NT2/D1 (cell line): ENCODE measurements at places on chromosomes 4 and X.

- no peak for DNase-seq
Observed at GRCh38 chr4:7158081-7158750, 34.1 kb upstream of the SORCS2 start.

- DNase-seq = no peak
Observed at GRCh38 chrX:51825436-51825835, 68.0 kb upstream of the MAGED1 start.

- DNase-seq = no peak
Observed at GRCh38 chr4:42750091-42750490, 93.2 kb upstream of the ATP8A1 start.

- DNase-seq = no peak
Observed at GRCh38 chrX:81556880-81557279, 355.0 kb downstream of the SH3BGRL start.

GRCh38 chr4:116427666-116428065 lies 657.7 kb downstream of the TRAM1L1 start:
- no peak for DNase-seq

GRCh38 chrX:108246304-108246954 lies 154.9 kb downstream of the ATG4A start:
- no peak for DNase-seq

DNA sequence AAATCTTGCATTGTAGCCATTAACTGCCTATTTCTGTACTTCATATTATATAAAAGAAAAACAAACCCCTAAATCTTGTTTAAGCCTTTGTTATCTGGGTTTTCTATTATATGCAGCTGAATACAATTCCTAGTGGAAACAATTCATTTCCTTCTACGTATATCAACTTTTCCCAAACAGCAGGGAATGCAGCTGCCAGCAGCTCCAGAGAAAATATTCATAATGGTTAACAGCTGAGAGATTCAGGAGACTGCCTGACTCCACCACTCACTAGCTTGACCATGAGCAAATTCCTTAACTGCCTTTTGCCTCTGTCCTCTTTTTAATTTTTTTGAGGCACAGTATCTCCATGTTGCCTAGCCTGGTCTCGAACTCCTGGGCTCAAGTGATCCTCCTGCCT lies 146.2 kb downstream of the SPATA18 start:
- DNase-seq = no peak
